ENCODE measurements at places on chromosomes 4 and X.

DNA sequence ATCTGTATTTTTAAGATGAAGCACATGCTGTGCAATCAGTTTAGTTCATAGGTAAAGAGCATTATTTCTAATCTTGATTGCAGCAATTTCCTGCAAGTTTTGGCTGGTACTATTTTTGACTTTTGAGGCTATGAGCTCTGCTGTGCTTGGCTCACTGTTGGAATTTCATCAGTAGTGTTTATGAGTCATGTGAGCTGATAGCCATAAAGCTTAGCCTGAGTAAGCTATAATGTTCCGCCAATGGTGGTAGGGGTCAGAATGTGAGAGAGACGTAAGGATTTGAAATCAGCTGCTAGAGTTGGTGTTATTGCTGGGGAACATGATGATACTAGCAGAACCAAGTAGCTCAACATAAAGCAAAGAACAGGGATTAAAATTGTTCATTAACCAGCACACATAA, 590.9 kb upstream of the GNPDA2 start:
- DNase-seq, result no peak

DNA sequence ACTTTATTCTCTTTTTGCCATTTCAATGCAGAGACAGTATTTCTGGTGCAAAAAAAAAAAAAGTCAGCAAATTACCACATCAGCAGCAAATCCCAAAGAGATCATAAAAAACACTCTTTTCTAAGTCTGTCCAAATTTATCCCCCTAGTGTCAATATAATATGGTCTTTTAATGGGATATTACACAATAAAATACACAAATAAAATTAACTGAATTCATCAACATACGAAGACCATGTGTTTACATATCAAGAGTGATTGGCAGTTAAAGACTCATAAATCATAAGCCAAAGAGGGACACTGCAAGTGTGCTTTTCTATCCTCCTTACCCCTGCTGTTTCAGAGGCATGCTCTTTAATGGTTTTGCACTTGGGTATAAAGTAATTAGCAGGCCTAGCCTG, 340.2 kb upstream of the DKK2 start:
- no peak for DNase-seq

- DNase-seq, result no peak
These were observed 48.2 kb downstream of the CPLX1 start for GRCh38 chr4:777520-778262.

GRCh38 chrX:25007059-25008053, 8.4 kb downstream of the ARX start:
- no peak for DNase-seq

DNA sequence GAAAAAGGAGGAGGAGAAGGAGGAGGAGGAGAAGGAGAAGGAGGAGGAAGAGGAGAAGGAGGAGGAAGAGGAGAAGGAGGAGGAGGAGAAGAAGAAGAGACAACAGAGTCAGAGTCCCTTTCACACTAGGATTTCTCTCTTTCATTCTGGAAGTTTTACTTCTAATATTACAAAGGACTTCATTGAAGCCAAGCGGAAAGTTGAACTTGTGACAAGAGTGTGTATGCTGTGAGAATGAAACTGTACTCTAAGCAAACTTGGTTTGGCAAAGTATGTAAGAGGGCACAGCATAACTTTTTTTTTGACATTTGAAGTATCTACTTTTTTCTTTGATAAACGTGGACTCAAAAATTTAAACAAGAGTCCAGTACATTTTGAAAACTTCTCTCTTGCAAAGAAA, 48.0 kb downstream of the CXCL8 start:
- DNase-seq, result no peak

Data from AG20443 (cell line).